ENCODE measurements at places on chromosomes 6 and 20.

DNA sequence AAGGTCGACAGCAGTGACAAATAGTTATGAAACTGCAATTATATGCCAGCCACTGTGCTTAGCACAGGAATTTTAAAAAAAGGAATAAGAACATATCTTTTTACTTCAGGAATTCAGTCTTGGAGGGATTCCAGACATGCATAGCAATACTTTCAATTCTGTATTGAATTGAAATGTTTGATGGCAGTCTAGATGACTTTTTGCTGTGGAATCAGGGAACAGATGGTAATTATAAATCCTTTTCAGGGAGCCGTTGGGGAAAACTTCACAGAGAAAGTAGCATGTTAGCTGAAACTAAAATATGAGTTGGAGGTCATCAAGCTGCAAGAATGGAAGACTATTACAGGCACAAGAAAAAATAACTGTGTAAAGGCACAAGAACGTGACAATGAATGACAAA lies 74.8 kb downstream of the IMPG1 start:
- DNase-seq, result no peak

GRCh38 chr6:34523441-34524206 lies 32.5 kb downstream of the SPDEF start:
- DNase-seq, result no peak

GRCh38 chr6:75546381-75546780 lies 52.8 kb upstream of the FILIP1 start:
- peak; percentile 22 for DNase-seq

DNA sequence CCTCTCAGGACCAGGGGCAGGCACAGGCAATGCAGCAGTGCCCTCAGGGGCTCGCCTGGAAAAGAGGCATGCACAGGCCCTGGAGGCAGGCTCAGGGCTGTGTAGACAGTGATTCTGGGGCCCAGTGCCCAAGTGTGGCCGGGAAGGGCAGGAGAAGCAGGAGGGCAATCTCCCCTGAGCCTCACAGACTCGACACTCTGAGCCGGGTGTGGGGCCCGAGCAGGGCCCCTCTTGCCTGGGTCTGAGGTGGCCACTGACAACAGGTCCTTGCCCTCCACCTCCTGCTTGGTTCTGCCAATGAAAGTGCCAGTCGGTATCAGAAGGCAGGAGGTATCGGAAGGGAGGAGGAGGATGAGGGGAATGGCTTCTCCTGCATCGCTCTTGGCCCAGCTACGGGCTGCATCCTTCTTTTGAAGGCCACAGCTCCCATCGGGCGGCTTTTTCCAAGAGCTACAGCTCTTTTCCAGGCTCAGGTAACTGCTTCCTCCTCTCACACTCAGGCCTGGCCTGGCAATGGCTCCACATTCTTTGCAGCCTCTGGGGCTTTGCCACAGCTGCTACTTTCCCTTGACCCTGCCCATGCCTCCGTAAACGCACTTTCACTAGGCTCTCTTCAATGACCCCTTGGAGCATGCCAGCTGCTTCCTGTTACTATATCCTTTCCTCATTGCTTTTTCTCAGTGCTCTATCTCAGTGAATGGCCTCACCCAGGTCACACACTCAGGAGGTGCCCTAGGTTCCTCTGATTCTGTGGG lies 24.5 kb downstream of the GABRR2 start:
- no peak for DNase-seq

GRCh38 chr6:6699741-6700367 lies 111.3 kb downstream of the LY86 start:
- DNase-seq, result no peak

DNA sequence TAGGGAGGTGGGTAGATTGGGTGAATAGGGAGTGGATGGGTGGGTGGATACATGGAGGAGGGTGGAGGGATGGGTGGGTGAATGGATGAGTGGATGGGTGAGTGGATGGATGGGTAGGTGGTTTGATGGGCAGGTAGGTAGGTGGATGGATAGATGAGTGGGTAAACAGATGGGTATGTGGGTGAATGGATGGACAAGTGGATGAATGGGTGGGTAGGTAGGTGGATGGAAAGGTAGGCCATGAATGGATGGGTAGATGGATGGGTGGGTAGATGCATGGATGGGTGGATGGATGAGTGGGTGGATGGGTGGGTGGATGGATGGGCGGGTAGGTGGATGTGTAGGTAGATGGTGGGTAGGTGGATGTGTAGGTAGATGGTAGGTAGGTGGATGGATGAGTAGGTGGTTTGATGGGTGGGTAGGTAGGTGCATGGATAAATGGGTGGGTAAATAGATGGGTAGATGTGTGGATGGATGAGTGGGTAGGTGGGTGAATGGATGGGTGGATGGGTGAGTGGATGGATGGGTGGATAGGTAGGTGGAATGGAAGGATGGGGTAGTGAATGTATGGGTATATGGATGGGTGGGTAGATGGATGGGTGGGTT lies 51.4 kb downstream of the NPEPL1 start:
- no peak for DNase-seq

GRCh38 chr6:145069966-145070365 lies 665.4 kb downstream of the EPM2A start:
- DNase-seq, result no peak

GRCh38 chr6:165704045-165704748 lies 41.2 kb upstream of the PDE10A start:
- no peak for DNase-seq

GRCh38 chr6:153108315-153108714 lies 22.8 kb downstream of the RGS17 start:
- DNase-seq, result no peak

- DNase-seq, result no peak
Observed at GRCh38 chr20:50242548-50242862, 51.9 kb downstream of the CEBPB start.

DNA sequence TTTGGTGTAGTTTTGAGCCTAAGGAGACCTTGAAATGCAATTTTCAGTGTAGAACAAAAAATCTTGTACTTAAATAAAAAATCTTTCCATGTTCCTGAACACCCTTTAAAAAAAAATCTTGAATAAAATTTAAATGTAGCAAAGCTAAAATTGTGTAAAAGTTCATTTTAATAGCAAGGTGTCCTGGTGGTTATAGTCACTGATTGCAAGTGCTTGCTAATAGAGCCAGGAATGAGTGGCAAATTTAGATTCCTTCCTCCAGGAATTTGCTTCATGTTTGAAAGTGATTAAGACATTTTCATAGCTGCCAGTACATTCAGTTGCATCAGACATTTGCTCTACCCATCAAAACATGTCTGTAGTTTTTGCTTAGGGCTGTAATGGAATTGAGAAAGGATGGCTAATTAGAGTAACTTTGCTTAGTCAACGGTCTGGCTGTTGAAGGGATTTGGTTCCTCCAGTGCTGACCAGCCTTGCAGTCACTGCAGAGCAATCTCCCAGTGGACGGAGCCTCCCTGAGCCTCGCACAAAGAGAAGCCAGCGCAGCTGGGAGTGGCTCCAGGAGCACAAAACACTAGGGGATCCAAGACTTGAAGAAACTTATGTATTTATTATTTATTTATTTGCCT lies 36.5 kb downstream of the AKAP12 start:
- no peak for DNase-seq

GRCh38 chr20:823574-823902 lies 10.0 kb upstream of the FAM110A start:
- no peak for DNase-seq

DNA sequence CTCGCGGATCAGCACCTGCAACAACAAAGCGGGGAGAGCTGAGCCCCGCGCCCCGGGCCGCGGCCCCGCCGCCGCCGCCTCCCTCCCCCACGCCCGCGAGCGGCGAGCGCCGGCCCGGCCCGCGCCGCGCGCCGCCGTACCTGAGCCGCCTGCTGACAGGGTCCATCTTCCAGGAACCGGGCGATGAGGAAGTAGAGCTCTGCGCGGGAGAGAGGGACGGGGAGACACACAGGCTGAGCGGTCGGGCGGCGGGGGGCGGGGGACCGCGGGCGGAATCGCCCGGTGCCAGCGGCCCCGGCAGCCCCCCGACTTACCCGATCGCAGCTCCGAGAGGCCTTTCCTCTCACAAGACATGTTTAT lies 359 bp downstream of the PHIP start:
- DNase-seq, result peak; percentile 58

- DNase-seq, result no peak
Observed at GRCh38 chr6:93975159-93975558, 555.8 kb upstream of the EPHA7 start.

- DNase-seq, result no peak
Observed at GRCh38 chr6:148287623-148288333, 54.9 kb upstream of the SASH1 start.

DNA sequence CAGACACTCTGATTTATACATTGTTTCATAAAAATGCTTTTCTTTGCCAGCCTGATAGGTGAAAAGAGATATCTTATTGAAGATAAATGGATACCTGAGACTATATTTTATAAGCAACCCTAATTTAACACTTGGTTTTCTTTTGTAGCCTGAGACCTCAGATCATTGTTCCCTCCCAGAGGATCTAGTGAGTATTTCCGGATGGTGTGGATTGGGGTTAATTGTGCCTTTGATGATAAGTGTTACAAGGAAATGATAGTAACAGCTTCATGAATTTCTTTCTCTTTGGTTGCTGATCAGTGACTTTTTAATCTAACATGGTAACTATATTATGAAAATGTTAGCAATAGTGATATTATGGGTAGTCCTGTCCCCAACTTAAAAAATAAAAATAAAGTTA lies 30.4 kb downstream of the KDM1B start:
- no peak for DNase-seq

- DNase-seq, result no peak
Observed at GRCh38 chr6:21690489-21690888, 96.9 kb downstream of the SOX4 start.

GRCh38 chr6:79189760-79190350 lies 44.6 kb downstream of the HMGN3 start:
- DNase-seq, result no peak

DNA sequence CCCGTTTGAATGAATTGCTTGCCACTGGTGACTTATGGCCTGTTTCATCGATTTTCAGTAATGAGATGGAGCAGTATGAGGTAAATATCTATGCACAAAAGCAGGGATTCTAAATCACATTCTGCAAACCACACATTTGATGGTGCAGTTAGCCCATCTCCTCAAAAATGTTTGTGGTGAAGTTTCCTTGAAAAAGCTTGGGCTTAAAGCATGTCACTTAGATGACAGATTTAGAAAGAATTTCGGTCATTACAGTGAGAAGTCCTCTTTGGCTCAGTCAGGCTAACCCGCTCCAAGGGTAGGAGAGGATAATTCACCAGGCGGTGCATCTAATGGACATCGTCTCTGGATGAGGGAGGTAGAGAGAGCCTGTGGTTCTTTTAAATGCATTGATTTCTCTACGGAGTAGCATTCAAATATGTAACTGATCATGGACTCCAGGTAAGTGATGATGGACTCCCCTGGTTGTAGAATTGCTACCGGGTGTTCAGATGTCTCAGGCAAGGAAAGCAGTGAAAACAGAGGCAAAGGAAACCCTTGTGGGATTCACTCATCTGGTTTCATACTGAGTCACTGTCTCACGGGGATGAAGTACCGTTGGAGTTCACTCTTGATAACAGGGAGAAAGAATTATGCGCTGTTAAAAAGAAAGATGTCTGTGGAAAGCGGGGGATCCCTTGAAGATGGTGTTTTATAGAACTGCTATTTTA lies 65.3 kb downstream of the AIG1 start:
- DNase-seq, result peak; percentile 7

GRCh38 chr6:136547336-136547735 lies 2.9 kb downstream of the MAP7 start:
- DNase-seq, result no peak

GRCh38 chr20:56628015-56628872 lies 862 bp upstream of the TFAP2C start:
- DNase-seq, result no peak

GRCh38 chr6:131281471-131282270 lies 146.4 kb downstream of the AKAP7 start:
- DNase-seq, result peak; percentile 44

- DNase-seq, result no peak
Observed at GRCh38 chr6:151740820-151741219, 66.7 kb upstream of the ESR1 start.

DNA sequence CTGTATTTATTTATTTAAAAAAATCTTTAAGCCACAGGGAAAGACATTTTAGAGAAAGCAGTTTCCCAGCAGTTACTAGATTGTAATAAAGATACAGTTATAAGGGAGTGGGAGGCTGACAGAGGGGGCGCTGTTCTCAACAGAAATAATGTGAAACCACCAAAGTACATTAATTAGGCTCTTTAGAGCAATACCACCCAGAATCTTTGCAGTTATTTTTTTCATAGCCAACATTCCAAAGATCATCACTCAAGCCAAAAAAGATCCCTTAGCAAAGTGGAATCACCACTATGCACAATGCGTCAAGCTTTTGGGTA lies 331.3 kb upstream of the DEFB112 start:
- no peak for DNase-seq

DNA sequence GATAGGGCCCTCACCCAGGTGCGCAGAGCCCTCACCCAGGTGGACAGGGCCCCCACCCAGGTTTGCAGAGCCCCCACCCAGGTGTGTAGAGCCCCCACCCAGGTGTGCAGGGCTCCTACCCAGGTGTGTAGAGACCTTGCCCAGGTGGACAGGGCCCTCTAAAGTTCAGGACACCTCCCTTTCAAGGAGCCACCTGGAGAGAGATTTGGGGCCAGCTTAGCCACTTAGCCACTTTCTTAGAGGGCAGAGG lies 280.2 kb downstream of the TAF4 start:
- DNase-seq, result no peak

- no peak for DNase-seq
Observed at GRCh38 chr6:64482631-64483030, 847.0 kb downstream of the PHF3 start.

GRCh38 chr20:58482416-58482815 lies 32.8 kb downstream of the APCDD1L start:
- no peak for DNase-seq

Measured in activated CD4-positive, alpha-beta T cell treated with anti-CD3 and anti-CD28 coated beads, Interleukin-2, Interleukin-6, amounts not matched to agents 100 ng/mL and 50 ng/mL, durations not matched to agents 16 hours and 8 hours (primary cell).